Suprapubic skin (tissue), 4 donors: ENCODE measurements at places on chromosomes 3 and 15.

DNA sequence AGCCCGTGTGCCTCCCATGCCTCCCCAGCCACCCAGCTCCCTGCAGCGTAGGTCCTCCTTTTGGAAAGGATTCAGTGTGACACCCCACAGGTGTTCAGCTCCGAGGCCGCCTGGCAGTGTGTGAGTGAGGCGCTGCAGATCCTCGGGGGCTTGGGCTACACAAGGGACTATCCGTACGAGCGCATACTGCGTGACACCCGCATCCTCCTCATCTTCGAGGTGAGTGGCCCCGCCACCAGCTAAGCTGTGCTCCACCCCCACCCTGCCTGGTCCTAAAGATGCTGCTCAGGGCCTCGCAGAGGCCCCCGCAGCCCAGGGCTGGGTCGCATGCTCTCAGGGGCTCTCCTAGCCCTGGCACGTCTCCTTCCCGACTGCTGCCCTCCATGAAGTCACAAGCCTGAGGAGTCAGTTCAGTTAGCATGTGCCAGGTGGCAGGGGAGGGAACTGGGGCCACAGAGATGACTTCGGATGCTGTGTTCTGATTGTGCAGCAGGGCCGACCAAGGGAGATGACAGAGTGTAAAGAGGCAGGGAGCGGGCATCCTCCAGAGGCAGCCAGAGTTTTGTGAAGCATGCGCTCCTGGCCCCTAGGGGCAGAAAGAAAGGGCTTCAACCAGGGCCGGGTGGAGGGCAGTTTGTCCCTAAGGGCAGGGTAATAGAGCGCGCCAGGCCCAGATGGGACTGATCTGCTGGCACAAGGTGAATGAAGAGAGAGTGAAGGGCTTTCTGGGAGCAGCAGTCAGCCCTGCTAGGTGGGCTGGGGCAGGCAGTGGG is 26.8 kb downstream of the ACAD9 start:
- DNase-seq, result no peak

DNA sequence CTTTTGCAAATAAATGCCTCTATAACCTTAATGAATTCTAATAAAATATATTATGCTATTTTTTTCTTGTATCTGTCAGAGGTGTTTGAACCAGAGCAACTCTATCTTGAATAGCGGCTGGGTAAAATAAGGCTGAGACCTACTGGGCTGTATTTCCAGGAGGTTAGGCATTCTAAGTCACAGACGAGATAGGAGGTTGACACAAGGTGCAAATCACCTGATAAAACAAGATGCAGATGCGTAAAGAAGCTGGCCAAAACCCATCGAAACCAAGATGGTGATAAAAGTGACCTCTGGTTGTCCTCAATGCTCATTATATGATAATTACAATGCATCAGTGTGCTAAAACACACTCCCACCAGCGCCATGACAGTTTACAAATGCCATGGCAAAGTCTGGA is 990.7 kb downstream of the FHIT start:
- DNase-seq, result no peak

GRCh38 chr3:171248426-171249111 is 211.6 kb downstream of the TNIK start:
- DNase-seq, result no peak

DNA sequence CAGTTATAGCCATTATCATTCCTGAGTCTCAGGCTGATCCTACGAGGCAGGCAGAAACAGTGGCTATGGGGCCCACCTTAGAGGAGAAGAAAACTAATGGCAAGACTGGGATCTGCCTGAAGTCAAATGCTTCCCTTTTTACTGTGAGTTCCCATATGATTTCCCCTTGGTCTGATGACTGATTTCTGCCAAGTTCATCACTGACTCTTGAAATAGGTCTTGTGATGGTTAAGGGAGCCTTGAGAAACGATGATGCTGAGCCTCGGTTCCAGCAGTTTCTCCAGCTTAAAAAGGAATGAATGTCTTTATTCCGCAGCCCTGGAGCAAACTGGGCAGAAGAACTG is 29.4 kb upstream of the LDHAL6B start:
- DNase-seq, result no peak

- DNase-seq, result no peak
Observed at GRCh38 chr15:79674124-79674465, 222.7 kb downstream of the MTHFS start.

- DNase-seq, result no peak
Observed at GRCh38 chr3:105747060-105747541, 121.7 kb downstream of the CBLB start.

DNA sequence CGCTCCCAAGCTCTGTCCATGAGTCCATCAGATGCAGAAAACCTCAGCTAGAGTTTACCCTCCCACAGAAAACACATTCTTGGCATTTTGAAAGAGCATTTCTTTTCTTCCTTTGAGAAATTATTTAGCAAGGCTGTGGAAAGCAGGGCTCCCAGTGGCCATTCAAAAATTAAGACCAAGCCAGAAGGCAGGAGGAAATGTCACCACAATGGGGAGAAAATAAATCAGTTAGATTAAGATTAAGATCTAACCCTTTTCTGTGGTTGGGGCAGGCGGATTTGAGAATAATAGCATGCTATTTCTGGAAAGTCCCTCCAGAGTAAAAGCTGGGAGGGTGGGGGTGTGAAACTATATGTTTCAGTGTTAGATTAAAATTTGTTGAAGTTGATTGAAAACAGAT is 20.2 kb downstream of the LRIG1 start:
- no peak for DNase-seq

- no peak for DNase-seq
Observed at GRCh38 chr3:23874359-23875112, 42.3 kb downstream of the NKIRAS1 start.

DNA sequence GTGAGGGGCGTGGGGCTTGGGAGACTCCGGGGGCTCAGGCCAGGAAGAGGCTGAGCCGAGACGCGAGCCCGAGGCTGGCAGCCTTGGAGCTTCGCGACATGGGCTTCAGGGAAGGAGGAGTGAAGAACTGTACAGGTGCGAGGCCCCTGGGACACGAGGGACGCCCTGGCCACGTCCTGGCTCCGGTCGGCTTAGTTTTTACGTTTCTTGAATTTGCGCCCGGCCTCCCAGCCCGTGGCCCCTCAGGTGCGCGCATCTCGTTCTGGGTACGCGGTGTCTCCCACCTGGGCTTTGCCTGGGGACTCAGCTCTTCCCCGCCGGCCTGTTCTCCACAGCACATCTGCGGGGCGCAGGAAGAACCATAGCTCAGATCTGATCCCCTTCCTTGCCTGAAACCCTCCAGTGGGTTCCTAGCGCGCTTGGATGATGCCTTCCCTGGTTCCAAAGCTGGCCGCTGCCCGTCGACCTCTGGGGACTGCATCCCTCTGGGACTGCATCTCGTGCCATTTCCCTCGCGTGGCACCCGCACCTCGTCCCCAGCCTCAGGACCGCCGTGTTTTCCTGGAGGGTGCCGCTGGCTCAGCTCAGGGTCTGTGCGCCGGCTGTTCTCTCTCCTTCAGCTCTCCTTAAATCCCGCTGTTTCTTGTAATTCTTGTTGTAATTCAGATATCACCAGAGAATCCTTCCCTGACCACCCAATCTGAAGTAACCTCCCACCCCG is 614 bp downstream of the CHCHD6 start:
- DNase-seq, result no peak

DNA sequence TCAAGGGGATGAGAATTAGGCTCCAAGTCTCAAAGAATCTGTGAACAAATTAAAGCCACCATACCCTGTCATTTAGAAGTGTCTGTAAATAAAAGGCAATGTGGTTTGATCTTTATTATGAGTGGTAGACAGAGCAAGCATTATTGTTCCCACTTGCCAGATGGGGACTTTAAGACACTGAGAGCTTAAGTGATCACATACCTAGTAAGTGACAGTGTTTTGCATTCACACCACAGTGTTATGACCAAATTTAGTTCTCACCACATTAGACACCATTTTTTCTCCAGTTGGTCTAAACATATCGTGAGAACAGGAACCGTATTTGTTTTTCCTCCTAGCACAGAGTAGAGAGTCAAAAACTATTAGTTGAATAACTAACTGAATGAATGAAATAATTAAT is 13.2 kb upstream of the ZBED2 start:
- no peak for DNase-seq

DNA sequence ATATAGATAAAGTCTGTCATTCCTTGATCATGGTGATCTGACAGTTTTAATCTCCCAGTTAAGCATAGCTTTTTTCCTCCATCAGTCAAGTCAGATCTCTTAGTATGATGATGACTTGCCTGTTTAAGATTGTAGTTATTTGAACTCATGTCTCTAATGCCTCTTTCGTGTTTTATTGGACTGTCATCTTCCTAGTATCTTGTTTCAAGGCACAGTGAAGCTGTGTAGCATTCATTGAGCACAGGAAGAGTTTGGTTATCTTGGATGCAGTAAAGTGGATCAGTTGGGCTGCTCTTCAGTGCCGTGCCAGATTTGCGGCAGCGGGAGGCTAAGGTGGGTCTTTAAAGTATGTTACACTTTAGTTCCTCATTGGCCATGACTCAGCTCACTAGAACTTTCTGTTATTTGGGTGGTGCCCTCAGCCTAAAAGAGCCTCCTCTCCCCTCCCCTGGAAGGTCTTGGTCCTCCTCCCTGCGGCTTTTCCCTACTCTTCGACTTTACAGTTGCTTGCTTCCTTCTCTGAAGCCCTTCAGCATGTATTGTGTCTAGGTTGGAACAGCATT is 45.7 kb upstream of the SKOR1 start:
- no peak for DNase-seq

DNA sequence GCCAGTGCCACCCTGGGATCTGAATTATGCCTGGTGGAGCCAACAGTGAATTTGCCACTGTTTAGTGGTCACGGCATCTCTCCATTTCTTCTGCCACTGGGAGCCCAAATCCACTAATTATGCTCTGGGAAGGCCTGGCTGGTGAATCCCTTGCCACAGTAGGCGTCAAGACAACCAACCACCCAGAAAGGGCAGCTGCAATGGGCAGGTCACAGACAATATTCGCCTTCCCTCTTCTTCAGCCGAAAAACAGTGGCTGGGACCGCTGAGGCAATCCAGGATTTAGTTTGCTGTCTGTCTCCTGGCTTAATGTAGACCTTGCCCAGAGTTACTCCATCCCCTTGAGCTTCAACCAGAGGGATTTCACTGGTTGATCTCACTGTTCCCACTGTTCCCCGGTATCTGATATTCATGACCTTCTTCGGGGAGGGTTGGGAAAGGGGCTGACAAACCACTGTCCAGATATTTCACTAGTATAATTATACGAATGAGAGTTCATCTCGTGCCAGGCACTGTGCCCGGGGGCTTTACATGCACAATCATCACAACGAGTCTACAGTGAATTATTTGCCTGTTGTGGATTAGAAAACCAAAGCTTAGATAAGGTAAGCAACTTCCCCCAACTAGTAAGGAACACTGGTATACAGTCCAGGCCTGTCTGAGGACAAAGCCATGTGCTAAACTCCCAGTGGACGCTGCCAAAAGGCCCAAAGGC is 49.9 kb upstream of the RAB6B start:
- DNase-seq, result no peak

GRCh38 chr3:136074546-136075170 is 109.1 kb downstream of the PPP2R3A start:
- no peak for DNase-seq

GRCh38 chr3:168416446-168416845 is 320.7 kb upstream of the GOLIM4 start:
- no peak for DNase-seq

- DNase-seq, result no peak
Observed at GRCh38 chr15:80599359-80599758, 95.8 kb upstream of the ABHD17C start.

- no peak for DNase-seq
Observed at GRCh38 chr3:64856106-64856505, 168.3 kb upstream of the ADAMTS9 start.

GRCh38 chr3:33717616-33717865 is 513 bp downstream of the CLASP2 start:
- DNase-seq, result no peak

GRCh38 chr3:87109465-87109864 is 117.6 kb upstream of the CHMP2B start:
- no peak for DNase-seq

- no peak for DNase-seq
Observed at GRCh38 chr15:33369941-33370622, 59.3 kb downstream of the RYR3 start.

DNA sequence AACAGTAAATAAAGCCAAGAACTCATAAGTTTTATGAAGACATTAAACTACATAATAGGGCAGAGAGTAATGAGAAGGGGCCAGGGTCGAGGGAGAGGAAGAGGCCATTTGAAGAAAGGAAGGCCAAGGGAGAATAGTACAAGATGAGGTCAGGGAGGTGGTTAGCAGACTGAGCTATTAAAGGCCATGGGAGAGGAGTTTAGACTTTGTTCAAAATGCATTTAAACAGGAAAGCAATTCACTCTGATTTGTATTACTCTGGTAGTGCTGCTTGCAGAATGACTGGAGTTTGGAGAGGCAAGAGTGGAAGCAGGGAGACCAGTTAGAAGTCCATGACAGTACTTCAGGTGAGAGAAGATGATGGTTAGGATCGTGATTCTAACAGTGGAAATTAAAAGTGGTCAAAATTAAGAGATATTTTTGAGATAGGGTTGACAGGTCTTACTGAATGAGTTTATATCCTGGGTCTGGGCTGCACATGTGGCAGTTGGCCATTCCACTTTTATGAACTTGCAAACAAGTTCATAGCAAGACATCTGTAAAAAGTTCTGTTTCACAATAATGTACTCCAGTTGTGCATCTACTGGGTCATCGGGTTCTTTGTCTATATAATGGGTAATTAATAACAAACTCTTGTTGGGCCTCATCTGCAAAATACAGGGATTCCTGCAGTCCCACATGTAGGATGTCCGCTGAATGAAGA is 16.3 kb downstream of the PPP2R3A start:
- no peak for DNase-seq

DNA sequence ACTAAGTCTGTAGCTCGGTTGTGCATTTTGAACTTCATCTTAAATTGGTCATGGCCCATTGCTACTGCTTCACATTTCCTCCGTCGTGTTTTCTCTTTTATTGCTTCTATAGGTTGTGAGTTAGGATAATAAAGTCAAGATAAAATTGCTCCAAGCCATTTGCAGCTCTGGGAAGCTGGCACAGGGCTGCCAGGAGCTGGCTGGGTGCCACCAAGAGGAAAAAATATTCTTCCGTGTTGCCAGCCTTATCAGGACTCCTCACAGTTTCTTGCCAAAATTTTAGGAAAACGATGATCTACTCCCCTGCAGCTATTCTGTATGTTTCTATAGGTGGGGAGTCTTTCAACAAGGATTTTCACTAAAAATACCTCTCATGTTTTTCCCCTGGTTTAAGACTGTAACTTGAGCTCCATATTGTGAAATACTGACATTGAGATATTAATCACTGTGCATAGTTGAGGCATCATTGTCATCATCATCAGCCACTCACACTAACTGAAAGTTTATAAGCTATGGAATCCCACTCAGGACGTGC is 55.4 kb upstream of the PIAS1 start:
- no peak for DNase-seq

DNA sequence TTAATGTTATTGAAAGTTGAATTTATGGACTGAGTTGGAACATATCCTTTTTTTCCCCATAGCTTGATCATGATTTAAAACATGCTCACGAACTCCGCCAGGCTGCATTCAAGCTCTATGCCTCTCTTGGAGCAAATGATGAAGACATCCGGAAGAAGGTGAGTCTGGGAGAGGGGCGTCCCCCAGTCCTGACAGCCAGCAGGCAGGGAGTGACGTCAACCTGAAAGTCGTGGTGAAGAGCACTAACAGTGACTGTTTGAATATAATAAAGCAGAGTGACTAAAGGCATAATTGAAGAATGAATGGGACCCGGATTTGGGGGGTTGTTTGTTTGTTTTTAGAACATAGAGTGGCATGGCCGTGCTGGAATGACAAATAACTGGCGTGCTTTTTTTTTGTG is 57.9 kb downstream of the ARMC8 start:
- DNase-seq, result no peak
